Effector memory CD4-positive, alpha-beta T cell (primary cell): ENCODE measurements at places on chromosomes 4 and X.

- no peak for DNase-seq
These were observed 54.0 kb upstream of the UGT2B15 start for GRCh38 chr4:68724426-68724825.

GRCh38 chrX:128020701-128021100 lies 31.5 kb downstream of the ACTRT1 start:
- no peak for DNase-seq

DNA sequence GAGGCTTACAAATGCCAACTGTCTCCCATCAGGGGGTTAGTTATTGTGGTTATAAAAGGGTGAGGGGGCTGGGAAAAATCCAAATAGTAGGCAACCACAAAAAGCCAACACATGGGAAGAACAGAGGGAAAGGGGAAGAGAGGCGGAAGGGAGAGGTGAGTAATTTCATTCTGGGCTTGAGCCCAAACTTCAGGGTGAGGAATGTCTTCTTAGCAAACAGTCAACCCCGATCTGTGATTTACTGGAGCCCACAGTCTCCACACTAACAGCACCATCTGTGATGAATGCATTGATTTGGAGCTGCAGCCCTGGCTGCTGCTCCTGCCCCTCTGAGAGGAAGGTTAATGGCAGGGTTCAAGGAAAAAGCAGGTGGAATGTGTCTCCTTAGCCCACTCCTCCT lies 162.2 kb upstream of the GPR101 start:
- DNase-seq: no peak

DNA sequence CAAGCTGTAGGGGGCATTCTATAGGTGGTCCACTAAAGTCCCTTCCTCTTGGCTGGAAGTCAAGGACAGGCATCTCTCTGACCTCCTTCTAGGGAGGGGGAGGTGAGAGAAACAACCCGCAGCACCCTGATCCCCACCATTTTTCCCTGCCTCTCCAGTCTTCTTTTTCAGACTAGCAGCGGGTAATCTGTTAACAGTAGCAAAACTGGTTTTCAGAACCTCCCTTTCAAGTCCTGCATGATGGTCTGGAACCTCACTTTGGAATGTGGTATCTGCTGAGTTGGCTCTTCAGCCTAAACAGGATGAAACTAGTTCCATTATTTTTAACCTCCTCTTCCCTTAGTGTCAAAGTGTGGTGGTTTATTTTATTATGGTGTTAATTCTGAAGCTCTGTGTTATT lies 196.0 kb downstream of the NWD2 start:
- DNase-seq: no peak

GRCh38 chr4:89995006-89995405 lies 100.4 kb downstream of the MMRN1 start:
- no peak for DNase-seq

DNA sequence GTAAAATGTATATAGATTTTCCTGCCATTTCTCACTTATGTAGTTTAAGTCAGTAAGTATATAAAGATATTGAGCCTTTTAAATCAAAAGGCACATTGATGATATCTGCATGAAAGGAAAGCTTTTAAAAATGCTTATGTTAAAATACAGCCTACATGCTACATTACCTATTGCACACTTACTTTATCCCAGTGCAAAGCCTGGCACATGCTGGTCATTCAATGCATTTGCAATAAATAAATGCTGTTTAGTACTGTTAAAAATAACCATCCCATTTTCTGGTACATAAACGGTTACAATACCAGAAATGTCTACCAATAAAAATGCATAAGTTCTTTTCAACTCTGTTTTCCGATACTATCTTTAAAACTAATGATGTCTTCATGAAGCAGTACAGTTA lies 22.1 kb upstream of the SPATA4 start:
- no peak for DNase-seq
